ENCODE measurements at places on chromosomes 11 and 22.

DNA sequence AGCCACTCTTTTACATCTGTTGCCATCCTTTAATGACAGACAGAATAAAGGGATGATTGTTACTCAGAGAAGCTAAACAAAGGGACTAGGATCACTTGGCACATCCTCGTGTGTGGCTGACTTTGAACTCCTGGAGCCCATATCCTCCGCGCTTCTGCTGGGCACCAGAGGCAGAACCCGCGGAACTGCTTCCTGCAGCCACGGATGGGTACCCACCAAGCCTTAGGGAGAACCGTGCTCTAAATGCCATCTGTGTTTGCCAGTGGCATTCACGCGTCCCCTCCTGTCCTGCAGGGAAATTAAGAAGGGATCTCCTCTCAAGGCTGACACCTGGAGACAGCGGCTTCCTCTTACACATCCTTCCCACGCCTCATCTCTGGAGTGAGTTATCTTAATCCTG lies 294.4 kb downstream of the NTM start:
- DNase-seq: no peak

DNA sequence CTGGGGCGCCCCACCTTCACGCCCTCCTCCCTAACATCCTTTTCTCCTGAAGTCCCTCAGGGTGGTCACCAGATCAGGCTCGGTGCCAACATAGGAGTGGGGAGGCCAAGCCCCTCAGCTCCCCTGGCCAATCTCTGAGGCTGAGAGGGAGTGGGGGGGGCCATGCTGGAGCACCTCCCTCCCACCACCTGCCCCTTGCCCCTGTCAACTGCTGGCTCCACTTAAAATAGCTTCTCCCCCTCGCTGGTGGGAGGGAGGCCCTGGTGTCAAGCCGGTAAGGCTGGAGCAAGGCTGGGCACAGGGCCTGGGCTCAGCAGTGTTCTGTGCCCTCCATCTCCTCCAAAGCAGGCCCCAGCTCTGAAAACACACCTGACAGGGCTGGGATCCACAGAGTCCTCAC lies 4.9 kb downstream of the PLXNB2 start:
- no peak for DNase-seq

- no peak for DNase-seq
Measured at GRCh38 chr22:43457002-43457401, 45.2 kb downstream of the MPPED1 start.

- no peak for DNase-seq
Measured at GRCh38 chr22:43474161-43475101, 62.6 kb downstream of the MPPED1 start.

- DNase-seq: no peak
Measured at GRCh38 chr11:94780432-94780831, 12.3 kb downstream of the AMOTL1 start.

DNA sequence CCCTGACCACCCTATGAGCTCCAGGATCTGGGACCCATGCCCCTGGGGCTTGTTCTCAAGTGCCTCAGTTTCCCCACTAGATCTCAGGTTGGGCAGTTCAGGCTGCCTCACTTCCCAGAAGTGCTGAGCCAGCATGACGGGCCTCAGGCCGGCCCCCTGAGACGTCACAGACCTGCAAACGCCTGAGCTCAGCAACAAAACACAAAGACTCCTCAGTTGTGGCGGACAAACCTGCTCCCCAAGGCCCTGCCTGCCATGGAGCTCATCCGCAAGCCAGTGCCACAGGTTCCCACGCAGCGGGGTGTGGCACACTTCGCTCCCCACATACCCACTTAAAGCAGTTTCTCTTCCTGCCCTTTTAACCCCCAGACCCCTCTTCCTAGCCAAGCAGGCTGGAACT lies 45.2 kb downstream of the NECTIN1 start:
- no peak for DNase-seq

GRCh38 chr11:86947541-86947940 lies 7.7 kb downstream of the FZD4 start:
- no peak for DNase-seq

DNA sequence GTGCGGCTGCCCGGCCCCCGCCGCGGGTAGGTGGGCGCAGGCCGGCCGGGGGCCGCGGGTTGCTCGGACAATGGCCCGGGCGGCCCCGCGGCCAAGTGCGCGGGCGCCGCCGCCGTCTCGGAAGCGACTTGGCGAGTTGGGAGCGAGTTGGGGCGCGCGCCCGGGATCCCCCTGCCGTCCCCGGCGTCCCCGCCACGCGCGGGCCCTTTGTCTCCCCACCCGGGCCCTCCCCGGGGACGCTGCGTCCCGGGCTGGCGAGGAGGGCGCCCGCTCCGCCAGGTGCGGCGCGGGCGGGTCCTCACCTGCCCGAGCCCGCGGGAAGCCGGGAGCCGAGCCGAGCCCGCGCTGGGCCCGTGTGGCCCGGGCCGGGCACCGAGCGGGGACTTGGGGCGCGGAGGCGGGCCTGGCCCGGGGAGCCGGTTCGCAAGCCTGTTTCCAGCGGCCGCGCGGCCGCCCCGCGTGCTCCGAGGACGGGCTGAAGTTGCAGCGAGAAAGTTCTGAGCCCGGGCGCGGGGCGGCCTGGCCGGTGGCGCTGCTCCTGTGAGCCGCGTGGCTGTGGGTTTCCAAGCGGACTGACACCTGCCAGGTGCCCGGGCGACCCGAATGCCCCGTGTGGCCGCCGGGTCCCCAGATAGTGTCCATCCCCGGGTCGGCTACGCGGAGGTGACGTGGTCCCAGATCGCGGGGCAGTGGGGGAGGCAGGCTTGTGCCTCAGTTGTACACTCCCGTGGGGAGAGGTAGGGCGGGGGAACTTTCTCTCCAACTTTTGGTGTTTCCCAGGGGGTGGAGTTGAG lies 586 bp downstream of the LRP5 start:
- DNase-seq: no peak

GRCh38 chr11:44634401-44635281 lies 69.2 kb downstream of the CD82 start:
- peak; percentile 94 for DNase-seq

DNA sequence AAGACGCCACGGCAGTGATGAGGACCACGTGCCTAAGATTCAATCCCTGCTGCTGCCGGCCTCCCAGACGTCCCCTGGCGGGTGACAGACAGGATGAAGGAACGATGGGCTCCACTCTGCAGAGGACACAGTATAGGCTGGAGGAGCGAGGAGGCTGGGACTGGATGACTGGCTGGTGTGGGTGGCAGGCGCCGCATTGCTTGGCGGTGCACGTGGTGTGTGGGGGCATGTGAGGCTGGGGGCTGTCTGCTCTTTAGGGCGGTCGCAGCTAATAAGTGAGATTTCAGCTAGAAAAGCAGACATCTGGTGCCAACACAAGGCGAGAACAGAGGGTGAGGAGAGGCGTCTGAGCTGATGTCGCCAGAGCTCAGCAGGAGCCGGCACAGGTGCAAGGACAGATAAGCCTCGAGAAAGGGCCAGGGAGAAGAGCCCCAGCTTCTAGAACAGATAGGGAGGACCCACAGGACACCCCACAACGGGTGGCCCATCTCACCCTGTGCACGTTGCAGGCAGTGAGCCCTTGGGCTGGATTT lies 33.2 kb downstream of the TSPAN4 start:
- no peak for DNase-seq

GRCh38 chr11:34570584-34570983 lies 50.3 kb upstream of the EHF start:
- DNase-seq: no peak

GRCh38 chr22:38284042-38284402 lies 11.2 kb upstream of the TMEM184B start:
- DNase-seq: peak; percentile 38

DNA sequence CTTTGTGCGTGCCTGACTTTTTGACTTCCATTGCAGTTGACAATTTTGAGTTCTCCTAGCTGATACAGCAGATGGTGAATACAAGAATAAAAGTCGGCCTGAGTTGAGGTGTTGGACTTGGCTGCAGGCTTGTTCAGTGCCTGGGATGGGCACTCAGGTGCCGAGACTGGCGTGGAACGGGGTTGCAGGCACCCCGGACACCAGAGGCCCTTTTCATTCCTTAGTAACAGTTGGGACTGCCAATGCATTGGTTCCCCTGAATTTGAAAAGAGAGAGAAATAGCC lies 1.3 kb downstream of the PHRF1 start:
- DNase-seq: no peak

- peak; percentile 58 for DNase-seq
Measured at GRCh38 chr11:114078423-114078822, 18.9 kb downstream of the ZBTB16 start.

GRCh38 chr11:119117004-119117706 lies 4.2 kb upstream of the HINFP start:
- no peak for DNase-seq

GRCh38 chr22:35312198-35313059 lies 12.7 kb downstream of the TOM1 start:
- DNase-seq: no peak

- DNase-seq: peak; percentile 90
Measured at GRCh38 chr11:63920126-63920938, 3.4 kb upstream of the RCOR2 start.

DNA sequence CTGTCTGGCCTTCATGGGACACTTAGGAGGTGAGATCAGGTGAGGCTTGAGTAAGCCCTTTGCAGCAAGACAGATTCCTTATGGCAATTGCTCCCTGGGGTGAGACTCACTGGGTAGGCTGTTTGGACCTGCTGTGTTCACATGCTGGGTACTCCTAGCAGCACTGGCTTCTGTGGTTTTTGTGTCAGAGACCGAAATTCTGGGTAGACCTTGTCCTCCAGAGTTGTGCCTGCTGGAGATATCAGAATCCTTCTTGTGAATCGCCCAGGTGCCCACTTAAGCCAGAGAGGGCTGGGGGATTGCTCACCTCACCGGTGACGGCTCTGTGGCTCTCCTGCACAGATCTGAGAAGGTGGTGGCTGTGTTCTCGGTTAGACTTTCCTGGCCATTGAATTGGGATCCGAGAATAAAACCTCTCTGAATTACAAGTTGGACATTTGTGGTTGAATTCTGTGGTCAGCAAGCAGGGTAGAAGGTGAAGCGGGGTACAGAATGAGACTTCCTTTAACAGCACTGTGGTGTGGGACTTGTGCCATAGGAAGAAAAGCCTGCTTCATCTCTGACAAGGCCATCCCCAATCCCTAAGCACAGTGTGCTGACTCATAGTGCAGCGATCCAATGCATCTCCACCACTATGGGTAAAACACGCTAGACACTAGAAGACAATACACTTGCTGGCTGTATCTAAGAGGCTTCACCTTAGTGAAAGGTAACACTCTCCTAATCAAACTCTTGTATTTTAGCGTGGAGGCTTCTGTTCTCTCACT lies 52.5 kb upstream of the TTC12 start:
- DNase-seq: peak; percentile 11

DNA sequence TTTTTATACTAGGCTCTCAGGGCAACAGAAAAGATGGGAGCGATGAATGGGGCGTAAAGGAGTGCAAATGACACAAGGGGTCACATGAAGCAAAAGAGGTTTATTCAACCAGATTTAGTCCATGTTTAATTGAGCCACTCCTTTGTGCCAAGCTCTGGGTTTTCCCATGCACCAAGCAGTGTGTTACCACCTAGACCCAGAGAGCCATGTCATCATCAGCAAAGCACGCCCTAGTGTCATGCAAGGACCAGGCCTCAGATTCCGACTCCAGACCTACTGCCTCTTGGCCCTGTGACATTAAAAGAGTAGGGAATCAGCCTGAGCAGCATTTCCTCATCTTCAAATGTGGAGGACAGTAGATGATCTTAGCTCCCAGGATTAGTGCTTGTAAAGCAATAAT lies 1.1 kb upstream of the IGLL5 start:
- no peak for DNase-seq

GRCh38 chr11:69438286-69438920 lies 43.1 kb upstream of the LINC01488 start:
- DNase-seq: no peak

- DNase-seq: no peak
Measured at GRCh38 chr22:24358105-24358836, 69.1 kb upstream of the ADORA2A start.

- DNase-seq: no peak
Measured at GRCh38 chr11:68135161-68135560, 14.0 kb upstream of the CHKA start.

GRCh38 chr11:82229341-82229740 lies 504.3 kb downstream of the FAM181B start:
- DNase-seq: peak; percentile 53

- no peak for DNase-seq
Measured at GRCh38 chr22:33873186-33873585, 47.1 kb downstream of the LARGE1 start.

GRCh38 chr22:32809786-32810554 lies 8.5 kb downstream of the TIMP3 start:
- DNase-seq: no peak

DNA sequence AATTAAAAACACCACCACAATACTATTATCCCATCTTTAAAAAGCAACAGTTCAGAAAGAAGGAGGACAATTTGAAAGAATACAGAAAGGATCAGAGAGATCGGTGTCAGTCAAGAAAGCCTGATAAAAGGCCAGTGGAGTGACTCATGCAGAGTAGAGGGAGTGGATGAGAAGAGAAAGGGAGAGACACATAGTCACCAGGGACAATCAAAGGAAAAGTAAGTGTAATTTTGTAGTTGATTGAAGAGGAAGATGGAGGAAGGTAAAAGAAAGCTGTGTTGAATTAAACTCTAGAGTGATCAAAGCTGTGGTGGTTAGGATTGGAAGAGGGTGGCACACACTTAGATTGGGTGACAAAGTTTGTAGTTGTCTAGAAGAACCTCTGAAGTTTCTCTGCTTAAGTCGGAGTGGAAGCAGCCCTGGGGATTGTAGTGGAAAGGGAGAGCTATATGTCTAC lies 14.1 kb downstream of the SPECC1L start:
- peak; percentile 71 for DNase-seq

DNA sequence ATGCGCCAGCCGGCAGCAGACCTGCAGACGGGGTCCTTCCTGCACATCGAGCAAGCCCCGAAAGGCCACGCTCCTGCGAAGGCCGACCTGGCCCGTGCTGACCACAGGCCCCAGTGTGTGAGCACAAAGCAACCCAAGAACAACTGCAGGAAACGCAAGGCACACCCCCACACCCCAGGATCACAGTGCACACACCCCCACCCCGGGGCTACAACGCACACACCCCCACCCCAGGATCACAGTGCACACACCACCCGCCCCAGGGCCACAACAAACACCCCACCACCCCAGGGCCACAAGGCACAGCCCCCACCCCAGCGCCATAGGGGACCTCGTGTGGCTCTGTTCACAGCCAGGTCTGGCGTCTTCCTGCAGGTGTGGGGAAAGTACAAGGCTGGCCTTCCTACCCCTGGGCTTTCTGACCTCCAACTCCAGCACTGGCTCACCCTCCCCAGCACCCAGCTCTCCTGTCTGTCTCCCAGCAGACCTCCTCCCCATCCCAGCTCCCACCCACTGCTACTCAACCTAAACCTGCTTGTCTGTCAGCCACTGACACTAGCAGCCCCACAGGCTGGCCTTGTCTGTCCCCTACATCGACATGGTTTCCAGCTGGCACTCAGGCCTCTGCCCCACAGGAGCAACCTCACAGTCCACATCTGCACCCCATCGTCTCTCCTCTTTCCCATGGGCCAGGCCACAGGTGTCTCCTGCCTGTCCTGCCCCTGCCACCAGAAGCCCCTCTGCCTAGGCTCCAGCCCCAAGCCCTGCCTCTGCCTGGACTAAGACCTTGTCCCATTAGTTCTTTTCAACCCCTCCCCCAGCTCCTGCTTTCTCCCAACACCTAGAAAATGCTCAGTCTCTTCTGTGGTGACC lies 20.5 kb upstream of the EFCAB6 start:
- no peak for DNase-seq

- DNase-seq: peak; percentile 33
Measured at GRCh38 chr11:67656278-67656922, 5.9 kb upstream of the ACY3 start.

Measured in mesendoderm (in vitro differentiated cells).